Upper lobe of right lung (tissue), 1 donor: ENCODE measurements at places on chromosomes 12 and 14.
A peak's percentile ranks its signal among the peaks of the same experiment; 100 is the strongest.

DNA sequence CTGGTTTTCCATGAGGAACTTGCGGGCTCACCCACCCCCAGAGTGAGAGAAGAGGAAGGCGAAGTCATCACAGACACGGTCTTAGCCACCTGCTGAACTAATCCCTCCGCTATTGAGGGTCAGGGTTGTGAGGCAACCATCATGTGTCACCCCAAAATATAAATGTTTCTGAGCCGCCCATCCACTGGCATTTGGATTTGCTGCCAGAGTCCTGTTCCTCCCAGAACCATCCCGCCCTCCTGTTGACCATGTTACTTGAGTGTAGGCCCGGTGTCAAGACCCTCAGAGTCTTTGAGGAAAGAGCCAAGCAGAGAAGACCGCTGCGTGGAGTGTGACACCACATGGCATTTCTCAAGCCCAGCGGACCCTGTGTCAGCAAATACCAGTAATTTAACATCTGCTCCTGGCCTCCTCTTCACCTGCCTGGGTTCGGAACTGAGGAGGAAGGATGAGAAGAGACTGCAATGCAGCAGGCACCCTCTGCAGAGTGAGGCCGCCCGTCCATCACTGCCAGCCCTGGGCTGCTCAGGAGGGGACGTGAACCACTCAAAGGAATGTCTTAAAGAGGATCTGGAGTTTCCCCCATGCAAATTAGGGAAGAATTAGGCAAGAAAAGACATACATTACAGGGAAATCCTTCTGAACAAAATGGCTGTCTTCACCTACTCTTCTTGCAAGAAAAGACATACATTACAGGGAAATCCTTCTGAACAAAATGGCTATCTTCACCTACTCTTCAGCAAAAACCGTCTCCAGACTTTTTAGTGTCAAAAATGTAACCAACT lies 100.4 kb downstream of the FBXL14 start:
- H3K27me3 ChIP-seq, result no peaks in the 10 kb centered on the region
- no peak overlapping the region for H3K4me3 ChIP-seq
- H3K36me3 ChIP-seq, result peaks cover 16% of the 10 kb centered on the region
- H3K27ac ChIP-seq, result no peak overlapping the region
- DNase-seq, result no peak

GRCh38 chr12:1808798-1809480 lies 11.4 kb upstream of the LRTM2 start:
- H3K27me3 ChIP-seq, result no peaks in the 10 kb centered on the region
- H3K4me1 ChIP-seq, result peaks cover 6% of the 10 kb centered on the region

DNA sequence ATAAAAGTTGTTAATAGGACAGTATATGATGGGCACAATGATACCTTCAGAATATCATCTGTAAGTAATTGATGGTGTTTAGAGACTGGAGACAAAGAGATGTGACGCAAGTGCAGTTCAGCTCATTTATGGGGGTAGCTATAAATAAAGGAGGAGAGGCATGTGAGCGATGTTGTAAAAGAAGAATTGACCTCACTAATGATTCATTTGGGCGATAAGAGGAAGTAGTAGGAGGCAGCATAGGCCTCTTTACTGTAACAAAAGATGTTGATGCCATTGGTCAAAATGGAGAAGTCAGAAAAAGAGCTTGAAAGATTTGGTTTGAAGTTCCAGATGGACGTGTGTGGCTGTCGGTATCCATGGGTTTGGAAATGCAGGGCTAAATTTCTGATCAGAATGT lies 70.0 kb downstream of the FLRT2 start:
- no peak for DNase-seq
- no peaks in the 10 kb centered on the region for H3K27me3 ChIP-seq
- no peak overlapping the region for H3K27ac ChIP-seq
- no peak overlapping the region for H3K4me3 ChIP-seq

DNA sequence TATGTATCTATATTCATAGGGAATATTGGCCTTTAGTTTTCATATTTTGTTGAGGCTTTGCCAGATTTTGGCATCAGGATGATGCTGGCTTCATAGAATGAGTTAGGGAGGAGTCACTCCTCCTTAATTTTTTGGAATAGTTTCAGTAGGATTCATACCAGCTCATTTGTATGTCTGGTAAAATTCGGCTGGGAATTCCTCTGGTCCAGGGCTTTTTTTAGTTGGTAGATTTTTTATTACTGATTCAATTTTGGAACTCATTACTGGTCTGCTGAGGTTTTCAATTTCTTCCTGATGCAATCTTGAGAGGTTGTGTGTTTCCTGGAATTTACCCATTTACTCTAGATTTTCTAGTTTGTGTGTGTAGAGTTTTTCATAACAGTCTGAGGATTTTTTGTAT lies 175.2 kb downstream of the EPS8 start:
- H3K4me1 ChIP-seq, result no peaks in the 10 kb centered on the region
- no peaks in the 10 kb centered on the region for H3K36me3 ChIP-seq
- H3K27me3 ChIP-seq, result no peaks in the 10 kb centered on the region
- H3K4me3 ChIP-seq, result no peak overlapping the region

DNA sequence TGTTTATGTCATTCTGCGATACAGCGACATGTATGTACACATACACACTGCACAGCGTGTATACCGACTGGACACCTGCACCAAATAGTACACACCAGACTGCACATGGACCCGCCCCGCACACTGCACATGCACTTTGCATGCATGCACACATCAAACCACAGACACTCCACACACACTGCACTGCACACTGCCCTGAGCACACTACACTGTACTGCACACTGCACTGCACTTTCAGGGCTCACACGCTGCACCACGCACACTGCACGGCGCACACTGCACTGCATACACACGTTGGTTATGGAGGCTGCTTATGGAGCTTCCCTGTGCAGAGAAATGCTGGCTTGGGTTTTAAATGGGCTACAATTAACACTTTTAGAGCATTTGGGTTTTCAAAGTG lies 1.6 kb downstream of the PAPLN start:
- peaks cover 53% of the 10 kb centered on the region for H3K4me1 ChIP-seq
- peak overlapping the region; percentile 43 for H3K4me3 ChIP-seq
- no peak overlapping the region for H3K27ac ChIP-seq

DNA sequence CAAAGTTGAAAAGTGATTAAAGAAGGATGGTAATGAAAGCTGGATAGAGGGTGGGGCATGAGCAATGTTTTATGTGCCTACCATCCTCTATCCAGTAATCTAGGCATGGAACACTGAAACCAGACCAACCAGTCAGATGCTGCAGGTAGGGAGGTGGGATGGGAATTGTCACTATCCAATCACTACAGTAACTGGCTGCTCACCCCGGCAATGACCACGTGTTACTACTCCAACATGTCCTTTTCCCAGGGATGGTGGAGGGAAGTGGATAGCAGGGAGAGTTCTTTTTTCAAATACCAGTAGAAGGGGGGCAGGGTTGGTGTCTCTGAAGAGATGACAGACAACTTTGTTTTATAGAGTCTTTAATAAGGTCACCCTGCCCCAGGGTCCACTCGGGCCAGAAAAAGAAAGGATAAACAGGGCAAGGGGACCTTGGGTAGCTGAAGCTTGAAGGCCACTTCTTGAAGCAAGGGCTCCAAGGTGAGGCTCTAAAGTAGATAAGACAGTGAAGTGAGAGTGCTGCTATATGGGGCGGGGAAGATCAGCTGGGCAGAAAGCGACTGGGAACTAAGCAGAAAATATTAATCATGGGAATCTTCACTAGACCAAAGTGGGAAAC lies 14.7 kb upstream of the CDH24 start:
- peak overlapping the region; percentile 74 for H3K27ac ChIP-seq
- H3K4me1 ChIP-seq, result peaks cover 35% of the 10 kb centered on the region
- DNase-seq, result no peak

DNA sequence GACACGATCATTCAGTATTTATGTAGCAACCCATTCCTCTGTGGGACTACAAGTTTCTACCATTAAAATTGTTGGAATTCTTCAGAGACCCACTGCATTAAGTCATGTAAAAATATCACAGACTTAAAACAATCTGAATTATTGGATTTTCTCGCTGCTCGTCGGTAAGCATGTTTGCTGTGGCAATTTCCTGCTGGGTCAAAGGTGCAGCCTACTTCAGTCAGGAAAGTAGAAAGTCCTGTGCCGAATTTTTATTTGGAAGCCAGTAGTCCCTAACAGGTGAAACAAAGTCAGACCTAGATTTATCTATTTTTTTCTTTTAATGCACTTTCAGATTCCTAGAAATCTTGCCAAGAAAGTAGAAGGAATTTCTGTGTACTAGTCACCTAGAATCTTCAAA lies 110.4 kb upstream of the MYL2 start:
- H3K27me3 ChIP-seq, result peaks cover 68% of the 10 kb centered on the region
- no peak for DNase-seq
- no peaks in the 10 kb centered on the region for H3K36me3 ChIP-seq
- H3K4me1 ChIP-seq, result peaks cover 5% of the 10 kb centered on the region
- no peak overlapping the region for H3K4me3 ChIP-seq
- no peak overlapping the region for H3K27ac ChIP-seq

- H3K27me3 ChIP-seq, result no peaks in the 10 kb centered on the region
- DNase-seq, result no peak
- H3K36me3 ChIP-seq, result no peaks in the 10 kb centered on the region
- no peak overlapping the region for H3K4me3 ChIP-seq
- no peak overlapping the region for H3K27ac ChIP-seq
- H3K4me1 ChIP-seq, result no peaks in the 10 kb centered on the region
Observed at GRCh38 chr14:99075061-99075460, 196.9 kb downstream of the BCL11B start.

DNA sequence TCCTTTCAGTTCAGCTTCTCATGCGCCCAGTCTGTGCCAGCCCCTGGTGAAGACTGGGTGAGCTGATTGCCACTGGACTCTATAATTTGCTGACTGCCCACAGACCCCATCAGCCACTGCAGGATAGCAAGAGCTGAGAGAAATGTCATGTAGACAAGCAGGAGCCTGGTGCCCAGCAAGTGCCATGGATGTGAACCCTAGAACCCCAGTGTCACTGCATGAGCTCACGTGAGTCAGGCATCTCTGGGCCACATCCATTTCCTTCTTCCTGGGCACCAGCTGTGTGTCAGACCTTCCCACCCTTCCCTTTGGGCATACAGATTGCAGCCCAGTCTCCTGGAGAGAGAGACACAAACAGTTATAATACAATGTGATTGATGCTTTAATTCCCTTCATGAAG lies 73.8 kb downstream of the NTF3 start:
- no peaks in the 10 kb centered on the region for H3K27me3 ChIP-seq
- H3K27ac ChIP-seq, result no peak overlapping the region
- no peaks in the 10 kb centered on the region for H3K36me3 ChIP-seq
- no peak overlapping the region for H3K4me3 ChIP-seq
- no peak for DNase-seq

DNA sequence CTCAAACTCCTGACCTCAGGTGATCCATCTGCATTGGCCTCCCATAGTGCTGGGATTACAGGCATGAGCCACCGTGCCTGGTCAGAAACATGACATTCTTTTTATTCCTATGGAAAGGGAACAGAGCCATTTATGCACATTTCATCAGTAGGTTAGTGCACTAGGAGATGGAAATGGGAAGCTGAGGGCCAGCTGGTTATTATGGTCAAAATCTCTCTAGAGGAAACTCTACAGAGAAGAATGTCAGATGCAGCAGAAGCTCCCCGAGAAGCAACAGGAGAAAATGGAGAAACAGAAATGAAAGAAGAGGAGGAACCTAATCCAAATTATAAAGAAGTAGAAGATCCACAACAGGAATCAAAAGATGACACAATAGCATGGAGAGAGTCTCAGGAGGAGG lies 2.7 kb downstream of the CFAP251 start:
- H3K36me3 ChIP-seq, result peaks cover 18% of the 10 kb centered on the region
- H3K27ac ChIP-seq, result no peak overlapping the region
- H3K27me3 ChIP-seq, result no peaks in the 10 kb centered on the region
- no peak for DNase-seq
- no peak overlapping the region for H3K4me3 ChIP-seq
- peaks cover 15% of the 10 kb centered on the region for H3K4me1 ChIP-seq

- H3K4me1 ChIP-seq, result no peaks in the 10 kb centered on the region
- H3K27me3 ChIP-seq, result no peaks in the 10 kb centered on the region
- DNase-seq, result no peak
- H3K36me3 ChIP-seq, result no peaks in the 10 kb centered on the region
- H3K27ac ChIP-seq, result no peak overlapping the region
Observed at GRCh38 chr14:26525085-26525484, 72.7 kb downstream of the NOVA1 start.

- DNase-seq, result no peak
- H3K27ac ChIP-seq, result no peak overlapping the region
- no peaks in the 10 kb centered on the region for H3K27me3 ChIP-seq
- no peak overlapping the region for H3K4me3 ChIP-seq
Observed at GRCh38 chr12:74259199-74259598, 278.4 kb upstream of the ATXN7L3B start.

DNA sequence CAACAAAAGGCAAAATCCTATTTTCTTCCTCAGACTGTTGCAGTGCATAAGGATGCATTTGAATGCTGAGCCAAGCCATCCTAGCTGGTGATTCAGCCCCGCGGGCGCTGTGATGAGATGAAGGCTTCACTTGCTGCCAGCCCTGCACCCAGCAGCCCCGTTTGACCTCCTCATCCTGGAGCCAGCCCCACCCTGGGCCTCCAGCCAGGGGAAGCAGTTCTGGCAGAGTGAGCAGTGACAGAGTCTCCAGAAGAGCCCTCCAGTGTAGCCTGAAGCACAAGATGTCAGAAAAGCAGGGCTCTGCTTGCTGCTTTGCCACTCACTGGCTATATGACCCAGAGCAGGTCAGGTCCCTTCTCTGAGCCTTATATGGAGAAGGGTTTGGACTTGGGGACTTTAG lies 96.2 kb upstream of the HSPB8 start:
- H3K36me3 ChIP-seq, result no peaks in the 10 kb centered on the region
- no peaks in the 10 kb centered on the region for H3K4me1 ChIP-seq
- H3K27me3 ChIP-seq, result peaks cover 7% of the 10 kb centered on the region
- no peak overlapping the region for H3K27ac ChIP-seq

DNA sequence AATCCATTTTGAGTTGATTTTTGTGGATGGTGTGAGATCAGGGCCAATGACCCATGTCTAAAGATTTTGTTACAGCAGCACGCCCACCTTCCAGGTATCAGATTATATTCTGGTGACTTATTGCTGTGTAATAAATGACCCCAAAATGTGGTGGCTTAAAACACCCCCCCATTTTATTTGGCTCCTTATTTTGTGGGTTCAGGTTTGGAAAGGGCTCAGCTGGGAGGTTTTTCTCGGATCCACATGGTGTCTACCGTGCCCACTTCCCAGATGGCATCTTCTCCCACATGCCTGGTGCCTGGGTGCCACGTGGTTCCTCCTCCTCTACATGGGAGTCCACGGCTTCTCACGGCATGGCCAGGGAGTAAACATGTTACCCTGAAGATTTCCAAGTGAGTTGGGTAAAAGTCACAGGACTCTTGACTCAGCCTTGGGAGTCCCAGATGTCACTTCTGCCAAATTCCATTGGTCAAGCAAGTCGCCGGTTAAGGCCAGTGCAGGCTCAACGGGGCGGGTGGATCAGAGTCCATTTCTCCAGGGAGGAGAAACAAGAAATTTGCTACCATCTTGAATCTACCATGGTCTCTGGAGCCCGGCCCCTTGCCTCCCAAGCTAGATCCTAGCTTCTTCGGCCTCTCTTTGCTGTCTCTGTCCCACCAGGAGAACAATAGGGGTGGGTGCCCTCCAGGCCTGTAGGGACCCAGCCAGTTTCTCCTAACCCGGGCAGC lies 214.3 kb downstream of the KIF26A start:
- H3K36me3 ChIP-seq, result no peaks in the 10 kb centered on the region
- no peak overlapping the region for H3K4me3 ChIP-seq
- no peaks in the 10 kb centered on the region for H3K4me1 ChIP-seq
- no peak for DNase-seq
